ENCODE measurements at places on chromosomes 6 and 20.
A peak's percentile ranks its signal among the peaks of the same experiment; 100 is the strongest.

DNA sequence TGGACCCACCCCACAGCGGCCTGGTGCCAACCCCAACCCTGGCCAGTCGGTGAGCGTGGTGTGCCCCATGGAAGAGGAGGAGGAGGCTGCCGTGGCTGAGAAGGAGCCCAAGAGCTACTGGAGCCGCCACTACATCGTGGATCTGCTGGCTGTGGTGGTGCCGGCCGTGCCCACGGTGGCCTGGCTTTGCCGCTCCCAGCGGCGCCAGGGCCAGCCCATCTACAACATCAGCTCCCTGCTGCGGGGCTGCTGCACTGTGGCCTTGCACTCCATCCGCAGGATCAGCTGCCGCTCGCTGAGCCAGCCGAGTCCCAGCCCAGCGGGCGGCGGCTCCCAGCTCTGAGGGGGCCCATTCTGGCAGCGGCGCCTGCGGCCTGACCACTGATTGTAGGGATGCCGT, 23.2 kb downstream of the SDCBP2 start:
- no peak overlapping the region for H3K27ac ChIP-seq
- H3K36me3 ChIP-seq, result no peaks in the 10 kb centered on the region
- H3K4me3 ChIP-seq, result no peak overlapping the region
- no peak for DNase-seq
- H3K4me1 ChIP-seq, result peaks cover 36% of the 10 kb centered on the region

- DNase-seq, result no peak
- peaks cover 77% of the 10 kb centered on the region for H3K4me1 ChIP-seq
- peak overlapping the region; percentile 34 for H3K27ac ChIP-seq
- no peak overlapping the region for H3K4me3 ChIP-seq
Measured at GRCh38 chr6:139470997-139471396, 96.5 kb upstream of the CITED2 start.

- DNase-seq, result no peak
- no peak overlapping the region for H3K27ac ChIP-seq
- H3K36me3 ChIP-seq, result peaks cover under 1% of the 10 kb centered on the region
- H3K4me1 ChIP-seq, result no peaks in the 10 kb centered on the region
- H3K27me3 ChIP-seq, result peaks cover 3% of the 10 kb centered on the region
- H3K4me3 ChIP-seq, result no peak overlapping the region
Measured at GRCh38 chr6:8545336-8545735, 110.0 kb upstream of the SLC35B3 start.

- no peak for DNase-seq
- peak overlapping the region; percentile 91 for H3K27ac ChIP-seq
- H3K36me3 ChIP-seq, result peaks cover 4% of the 10 kb centered on the region
- no peak overlapping the region for H3K4me3 ChIP-seq
- peaks cover 8% of the 10 kb centered on the region for H3K27me3 ChIP-seq
Measured at GRCh38 chr20:44646023-44646640, 5.4 kb downstream of the ADA start.

DNA sequence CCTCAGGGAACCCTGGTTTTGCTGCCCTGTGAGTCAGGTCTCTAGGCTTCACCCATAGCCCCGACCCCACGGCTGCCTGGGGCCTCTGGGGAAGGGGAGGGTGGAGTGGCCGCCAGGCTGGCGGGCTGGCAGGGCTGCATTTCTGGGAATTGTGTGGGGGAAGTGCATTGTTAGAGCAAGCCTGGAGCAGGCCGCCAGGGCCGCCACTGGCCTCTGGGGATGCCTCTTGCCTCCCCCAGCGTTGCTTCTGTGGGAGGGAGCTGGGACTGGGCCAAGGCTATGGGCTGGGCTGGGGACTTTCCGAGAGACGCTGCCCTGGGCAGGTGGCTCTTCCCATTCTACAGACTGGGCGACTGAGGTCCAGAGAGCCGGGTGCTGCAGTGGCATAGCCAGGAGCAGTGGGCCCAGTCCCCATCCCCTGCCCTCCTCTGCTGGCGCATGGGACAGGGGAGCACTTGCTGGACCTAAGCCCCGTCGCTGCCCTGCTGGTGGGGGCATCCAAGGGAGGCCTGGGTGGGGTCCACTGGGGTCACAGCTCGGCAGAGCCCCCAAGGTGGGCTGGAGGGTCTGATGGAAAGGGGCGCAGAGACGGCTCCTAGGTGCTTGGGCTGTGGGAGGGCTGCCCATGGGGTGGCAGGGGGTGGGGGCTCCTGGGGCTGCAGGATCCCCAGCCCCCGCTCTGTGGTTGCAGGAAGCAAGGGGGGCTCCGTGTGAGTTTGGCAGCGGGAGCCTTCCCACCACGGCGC, 6.6 kb upstream of the SOX18 start:
- H3K27ac ChIP-seq, result no peak overlapping the region
- no peak for DNase-seq

GRCh38 chr6:118594877-118595276, 46.8 kb downstream of the PLN start:
- no peak overlapping the region for H3K27ac ChIP-seq
- H3K36me3 ChIP-seq, result peaks cover 35% of the 10 kb centered on the region
- H3K4me1 ChIP-seq, result peaks cover 10% of the 10 kb centered on the region
- DNase-seq, result no peak
- H3K27me3 ChIP-seq, result peaks cover 3% of the 10 kb centered on the region

- H3K36me3 ChIP-seq, result no peaks in the 10 kb centered on the region
- peaks cover 6% of the 10 kb centered on the region for H3K27me3 ChIP-seq
- DNase-seq, result peak; percentile 74
Measured at GRCh38 chr6:4155848-4156466, 20.6 kb upstream of the ECI2 start.

DNA sequence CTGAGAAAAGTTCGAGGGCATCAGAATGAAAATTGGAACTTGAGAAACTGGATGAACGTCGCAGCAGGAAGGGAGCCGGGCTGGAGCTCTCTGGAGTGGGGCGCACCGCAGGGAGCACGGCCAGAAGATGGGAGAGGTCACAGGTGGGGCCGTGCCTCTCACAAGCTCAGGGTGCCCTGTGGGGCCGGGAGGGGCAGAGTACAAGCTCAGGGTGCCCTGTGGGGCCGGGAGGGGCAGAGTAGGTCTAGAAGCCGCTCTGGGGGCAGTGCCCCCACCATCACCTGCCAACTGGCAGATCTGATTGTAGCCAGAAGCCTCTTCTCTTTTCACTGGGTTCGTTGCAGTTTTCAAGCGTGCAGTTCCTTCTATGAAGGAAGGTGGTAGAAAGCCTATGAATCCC, 61.1 kb upstream of the SNX9 start:
- DNase-seq, result no peak
- peaks cover 6% of the 10 kb centered on the region for H3K27me3 ChIP-seq

DNA sequence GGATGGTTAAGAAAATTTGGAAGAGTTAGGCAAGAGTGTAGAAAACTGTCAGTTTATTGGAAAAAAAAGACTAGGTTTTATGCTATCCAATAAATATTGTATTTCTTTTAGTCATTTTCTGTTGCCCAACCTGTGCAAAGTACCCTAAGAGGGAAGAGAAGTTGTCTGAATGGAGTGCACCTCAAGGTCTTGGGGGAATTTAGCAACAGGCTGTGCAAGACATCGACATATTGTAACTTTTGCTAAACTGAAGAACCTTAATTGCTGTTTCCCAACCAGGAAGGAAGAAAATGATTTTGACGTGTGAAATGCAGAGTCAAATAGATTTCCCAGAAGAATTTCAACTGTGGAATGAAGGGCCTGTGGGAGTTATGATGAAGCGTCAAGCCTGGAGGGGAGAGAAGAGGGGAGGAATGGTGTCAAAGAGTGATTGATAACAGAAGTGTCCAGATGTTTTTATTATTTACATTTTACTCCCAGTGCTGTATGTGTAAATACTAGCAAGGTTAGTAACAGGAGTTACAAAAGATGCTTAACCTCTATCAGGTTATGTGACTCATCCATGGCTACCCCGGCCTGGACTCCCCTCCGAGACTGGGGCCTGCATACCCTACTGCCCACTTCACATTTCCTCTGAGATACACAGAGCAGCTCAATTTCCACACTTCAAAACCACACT, 246.8 kb downstream of the MYLK4 start:
- H3K36me3 ChIP-seq, result peaks cover 5% of the 10 kb centered on the region
- H3K4me1 ChIP-seq, result peaks cover 43% of the 10 kb centered on the region
- peaks cover 2% of the 10 kb centered on the region for H3K27me3 ChIP-seq
- no peak for DNase-seq

- no peak overlapping the region for H3K4me3 ChIP-seq
- DNase-seq, result no peak
- no peak overlapping the region for H3K27ac ChIP-seq
- H3K27me3 ChIP-seq, result peaks cover 12% of the 10 kb centered on the region
- H3K4me1 ChIP-seq, result no peaks in the 10 kb centered on the region
- no peaks in the 10 kb centered on the region for H3K36me3 ChIP-seq
Measured at GRCh38 chr6:75556240-75556639, 45.4 kb upstream of the SENP6 start.

DNA sequence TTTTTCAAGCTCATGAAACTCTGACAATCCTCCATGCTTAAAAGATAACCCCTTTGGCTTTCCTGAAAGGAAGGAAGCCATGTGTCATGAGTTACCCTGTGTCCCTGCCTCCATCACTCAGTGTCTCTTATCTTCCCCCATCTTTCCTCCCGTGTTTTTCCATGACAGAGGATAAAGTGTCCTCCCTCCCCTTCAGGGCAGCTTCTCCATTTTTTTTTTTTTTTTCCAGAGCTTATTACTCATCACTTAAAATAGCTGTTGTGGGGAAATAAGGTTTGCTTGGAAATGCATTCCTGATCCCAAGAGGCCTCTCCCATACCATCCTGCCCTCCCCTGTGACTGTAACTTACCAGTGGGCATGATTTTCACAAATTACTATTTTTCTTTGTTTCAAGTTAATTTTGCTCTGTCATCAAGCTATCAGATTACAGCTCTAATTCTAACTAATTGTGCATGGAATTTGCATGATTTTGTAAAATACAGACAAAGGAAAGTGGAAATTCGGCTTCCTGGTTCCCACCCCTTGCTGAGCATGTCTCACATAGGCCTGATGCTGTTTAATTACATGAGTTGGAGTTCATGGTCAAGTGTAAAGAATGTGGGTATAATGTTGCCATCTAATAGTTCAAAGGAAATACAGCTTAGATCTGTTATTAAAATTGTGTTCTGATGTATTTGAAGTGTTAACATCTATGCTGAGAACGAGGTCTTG, 614.5 kb upstream of the FLRT3 start:
- no peak for DNase-seq
- H3K4me3 ChIP-seq, result no peak overlapping the region
- H3K4me1 ChIP-seq, result peaks cover 44% of the 10 kb centered on the region
- H3K27ac ChIP-seq, result no peak overlapping the region
- peaks cover 3% of the 10 kb centered on the region for H3K27me3 ChIP-seq
